ENCODE measurements at places on chromosomes 6 and 20.

- DNase-seq, result peak; percentile 40
Observed at GRCh38 chr6:54646069-54646950, 200.3 kb upstream of the FAM83B start.

DNA sequence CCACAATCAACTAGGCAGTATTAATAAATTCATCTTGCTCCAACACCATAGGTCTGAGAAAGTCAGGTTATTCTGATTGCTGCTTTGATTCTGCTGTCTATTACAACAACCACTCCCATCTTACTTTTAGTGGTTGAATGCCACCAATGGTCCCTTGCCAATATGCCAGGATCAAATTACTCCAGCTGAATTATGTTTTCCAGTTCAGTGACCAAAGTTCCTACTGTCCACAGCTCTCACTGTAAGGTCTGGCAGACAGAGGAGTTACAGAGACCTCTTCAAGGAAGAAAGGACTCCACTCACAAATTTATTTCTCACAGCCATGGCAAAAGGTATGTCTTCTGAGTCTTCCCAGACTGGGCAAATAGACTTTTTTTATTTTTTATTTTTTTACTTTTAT is 557.0 kb downstream of the HAO1 start:
- no peak for DNase-seq

DNA sequence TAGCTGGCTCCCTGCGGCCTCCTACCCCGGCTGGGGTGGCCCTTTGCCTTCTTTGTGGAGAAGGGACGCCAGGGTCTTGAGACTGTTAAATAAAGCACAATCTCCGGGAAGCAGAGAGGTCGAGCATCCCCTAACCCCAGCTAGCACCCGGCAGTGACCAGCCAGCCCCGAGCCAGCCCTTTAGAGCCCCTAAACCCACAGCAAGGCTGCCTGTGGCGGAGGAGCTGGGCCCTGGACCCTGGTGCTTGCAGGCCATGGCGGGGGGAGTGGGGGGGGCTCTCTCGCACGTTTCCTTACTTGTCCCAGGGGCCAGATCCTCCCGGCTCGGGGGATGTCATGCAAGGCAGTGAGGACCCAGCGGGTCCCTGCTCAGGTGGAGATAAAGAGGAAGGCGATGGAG is 49.2 kb upstream of the GATA5 start:
- no peak for DNase-seq

DNA sequence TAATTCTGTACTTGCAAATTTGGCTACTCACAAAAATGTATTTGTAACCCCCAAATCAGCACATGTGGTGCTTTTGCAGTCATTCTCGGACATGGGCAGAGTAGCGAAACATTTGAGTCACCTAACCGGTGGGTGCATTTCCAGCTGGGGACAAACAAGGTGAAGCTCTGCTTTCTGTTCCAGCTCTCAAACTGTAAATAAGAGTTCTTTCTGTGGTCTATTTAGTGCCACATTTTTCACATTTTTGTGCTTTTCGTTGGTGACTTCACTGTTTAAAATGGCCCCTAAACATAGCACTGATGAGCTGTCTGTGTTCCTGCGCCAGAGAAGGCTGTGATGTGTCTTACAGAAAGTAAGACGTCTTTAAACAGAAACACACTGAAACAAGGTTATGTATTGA is 244.5 kb downstream of the CDC5L start:
- DNase-seq, result peak; percentile 14

- DNase-seq, result no peak
Observed at GRCh38 chr20:62362590-62362940, 4.5 kb downstream of the LAMA5 start.

DNA sequence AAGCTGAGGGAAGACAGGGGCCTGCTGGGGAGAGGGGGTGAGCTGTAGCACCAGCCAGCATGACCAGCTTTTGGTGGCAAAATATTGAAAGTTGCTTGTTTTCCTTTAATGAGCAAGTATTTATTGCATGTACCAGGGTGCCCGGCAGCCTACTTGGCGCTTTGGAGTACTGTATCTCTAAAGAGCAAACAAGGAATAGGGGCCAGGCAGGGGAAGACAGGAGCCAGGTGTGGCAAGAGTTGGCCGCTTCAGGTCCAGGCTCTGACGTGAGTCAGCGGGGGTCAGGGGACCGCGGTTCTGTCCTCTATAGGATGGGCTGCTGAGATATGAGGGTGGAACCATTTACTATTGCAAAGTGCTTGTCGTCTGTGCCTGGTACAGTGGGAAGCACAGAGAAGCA is 63.1 kb downstream of the PSMG4 start:
- DNase-seq, result no peak

DNA sequence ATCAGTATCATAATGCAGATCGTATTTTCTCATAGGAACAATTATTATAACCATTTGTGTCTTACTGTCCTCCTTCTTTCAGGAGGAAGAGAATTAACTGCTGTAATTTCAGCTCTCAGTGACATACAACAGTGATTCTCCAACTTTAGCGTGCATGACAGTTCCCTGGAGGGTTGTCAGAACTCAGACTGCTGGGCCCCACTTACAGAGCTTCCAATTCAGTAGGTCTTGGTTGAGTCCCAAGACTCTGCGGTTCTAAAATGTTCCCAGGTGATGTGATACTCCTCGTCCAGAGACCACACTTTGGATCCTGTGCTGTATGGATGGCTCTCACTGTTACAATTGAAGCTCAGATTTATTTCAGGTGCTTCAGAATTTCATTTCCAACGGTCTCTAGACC is 72.8 kb downstream of the CAP2 start:
- DNase-seq, result no peak

- DNase-seq, result no peak
Observed at GRCh38 chr6:152298848-152299735, 338.1 kb downstream of the SYNE1 start.

- peak; percentile 83 for DNase-seq
Observed at GRCh38 chr6:26286168-26286877, 78.7 kb upstream of the BTN3A2 start.

DNA sequence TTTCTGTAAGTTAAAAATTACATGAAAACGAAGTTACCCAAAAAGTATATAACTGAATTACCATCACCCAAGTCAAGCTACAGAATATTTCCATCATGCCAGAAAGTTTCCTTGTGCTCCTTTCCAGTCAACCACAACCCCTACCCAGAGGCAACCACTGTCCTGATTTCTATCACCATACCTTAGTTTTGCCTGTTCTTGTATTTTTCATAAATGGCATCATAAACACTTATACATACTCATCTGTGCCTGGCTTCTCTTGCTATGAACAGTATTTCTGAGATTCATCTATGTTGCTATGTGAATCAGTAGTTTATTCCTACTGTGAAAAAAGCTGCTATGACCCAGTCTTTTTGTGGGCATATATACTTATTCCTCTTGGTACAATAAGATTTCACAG is 7.4 kb downstream of the FKBP5 start:
- DNase-seq, result no peak

DNA sequence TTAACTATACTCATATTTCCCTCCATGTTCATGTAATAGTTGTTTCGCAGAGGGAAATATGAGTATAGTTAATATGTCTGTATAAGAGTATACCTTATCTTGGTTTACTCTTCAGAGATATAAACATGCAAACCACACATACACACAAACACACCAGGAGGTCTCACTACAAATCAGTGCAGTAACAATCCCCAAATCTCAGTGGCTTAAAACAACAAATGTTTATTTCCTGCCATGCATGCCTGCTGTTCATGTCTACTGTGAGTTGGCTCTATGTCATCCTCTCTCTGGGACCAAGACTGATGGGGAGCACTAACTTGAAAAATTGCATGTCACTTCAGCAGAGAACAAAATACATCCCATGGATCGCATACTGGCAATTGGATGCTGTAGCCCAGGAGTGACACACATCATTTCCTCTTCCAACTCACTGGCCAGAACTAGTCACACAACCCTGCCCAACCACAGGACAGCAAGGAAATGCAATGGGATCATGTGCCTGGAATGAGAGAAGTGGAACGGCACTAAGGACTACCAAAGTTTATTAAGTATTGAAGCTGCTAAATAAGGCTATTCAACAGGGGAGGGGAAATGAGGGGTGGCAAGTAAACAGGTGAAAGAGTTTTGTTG is 89.0 kb upstream of the DTNBP1 start:
- peak; percentile 11 for DNase-seq

GRCh38 chr6:128508588-128509296 is 11.7 kb downstream of the PTPRK start:
- DNase-seq, result peak; percentile 95

DNA sequence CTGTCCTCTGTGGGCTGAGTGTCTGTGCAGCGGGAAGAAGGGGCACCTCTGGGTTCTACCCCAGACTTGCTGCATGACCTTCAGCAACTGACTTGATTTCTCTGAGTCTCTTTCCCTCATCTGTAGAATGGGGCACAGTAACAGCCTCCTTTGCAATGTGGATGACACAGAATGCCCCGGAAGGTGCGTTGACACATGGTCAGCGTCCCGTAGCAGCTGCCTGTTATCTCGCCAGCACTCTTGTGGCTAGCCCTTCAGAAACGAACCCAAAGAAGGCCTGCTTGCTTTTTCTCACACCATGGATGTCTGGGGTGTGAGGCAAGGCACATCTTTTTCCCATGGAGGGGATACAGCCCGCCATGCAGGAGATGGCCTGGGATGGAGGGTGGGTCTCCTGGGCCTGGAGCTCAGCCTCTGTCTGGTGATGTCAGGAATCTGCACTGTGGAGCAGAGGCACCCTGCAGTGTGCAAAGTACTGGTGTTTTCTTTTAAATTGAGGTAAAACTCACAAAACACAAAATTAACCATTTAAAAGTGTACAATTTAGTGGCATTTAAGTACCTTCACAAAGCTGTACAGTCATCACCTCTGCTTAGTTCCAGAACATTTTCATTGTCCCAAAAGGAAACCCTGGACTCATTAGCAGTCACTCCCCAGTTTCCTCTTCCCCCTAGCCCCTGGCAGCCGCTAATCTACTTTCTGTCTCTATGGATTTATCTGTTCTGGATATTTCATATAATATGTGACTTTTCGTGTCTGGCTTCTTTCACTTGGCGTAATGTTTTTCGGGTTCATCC is 59.8 kb upstream of the FAM83D start:
- DNase-seq, result no peak

- no peak for DNase-seq
Observed at GRCh38 chr6:70315079-70315751, 12.3 kb upstream of the COL9A1 start.

- peak; percentile 97 for DNase-seq
Observed at GRCh38 chr6:73803562-73804241, 107.7 kb downstream of the CD109 start.

DNA sequence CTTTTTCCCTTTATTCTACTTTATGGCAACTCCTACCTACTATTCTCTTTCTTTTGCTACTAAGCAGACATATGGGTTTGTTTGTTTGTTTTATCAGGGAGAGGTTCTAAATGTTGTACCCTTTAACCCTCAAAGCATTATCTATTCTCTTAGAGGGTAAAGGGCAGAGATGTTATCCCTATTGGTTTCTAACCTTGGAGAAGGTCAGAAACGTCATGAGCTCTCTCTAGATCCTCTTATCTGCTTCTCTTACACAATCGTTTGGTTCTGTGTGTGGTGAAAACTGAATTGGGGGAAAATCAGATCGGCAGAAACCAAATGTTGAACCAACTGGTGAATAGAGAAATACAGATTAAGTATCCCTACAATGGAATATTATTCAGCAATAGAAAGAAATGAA is 6.4 kb upstream of the MPC1 start:
- DNase-seq, result no peak

- DNase-seq, result peak; percentile 58
Observed at GRCh38 chr6:14037402-14038277, 79.9 kb upstream of the CD83 start.

- DNase-seq, result no peak
Observed at GRCh38 chr20:10807013-10807412, 133.2 kb upstream of the JAG1 start.

DNA sequence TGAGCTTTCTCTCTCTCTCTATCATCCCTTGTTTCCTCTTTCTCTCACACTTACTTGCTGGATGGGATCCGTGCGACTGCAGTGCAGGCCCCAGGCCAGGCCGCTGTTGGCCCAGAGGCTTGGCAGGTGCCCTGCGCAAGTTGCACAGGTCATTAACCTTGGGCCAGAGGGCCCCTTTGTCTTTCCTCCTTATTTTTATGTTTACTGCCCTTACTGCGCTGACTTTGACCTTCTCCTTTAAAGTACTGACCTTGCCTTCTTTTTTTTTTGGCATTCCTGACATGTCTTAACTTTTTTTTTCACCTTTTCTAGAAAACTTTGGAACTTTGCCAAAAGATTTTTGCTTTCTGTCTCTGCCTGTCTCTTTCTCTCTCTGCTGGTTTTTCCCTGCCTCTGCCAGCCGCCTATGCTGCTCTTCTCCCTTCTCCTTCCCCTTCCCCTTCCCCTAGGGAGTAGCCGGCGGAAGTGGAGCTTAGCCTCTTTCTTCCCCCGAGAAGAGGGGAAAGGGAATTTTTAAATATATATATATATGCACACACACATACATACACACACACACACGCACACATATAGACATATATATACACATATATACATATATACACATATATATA is 59.6 kb upstream of the CDH4 start:
- peak; percentile 3 for DNase-seq

DNA sequence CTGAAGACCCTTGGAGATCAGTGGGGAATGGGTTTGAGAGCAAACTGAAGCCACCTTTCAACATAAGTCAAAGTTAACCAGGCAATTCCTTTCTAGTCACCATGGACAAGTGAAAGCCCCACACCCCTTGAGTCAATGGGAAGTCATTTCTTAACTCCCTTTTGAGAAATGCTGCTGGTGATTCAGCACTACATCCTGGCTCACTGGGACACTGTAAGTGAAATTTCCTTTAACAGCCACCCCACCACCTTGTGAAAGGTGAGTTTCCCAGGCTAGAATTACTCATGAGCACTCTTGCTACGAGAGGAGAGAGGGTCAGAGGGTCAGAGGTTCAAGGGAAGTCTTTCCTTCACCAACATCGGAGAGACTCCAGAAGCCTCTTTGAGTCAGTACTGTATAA is 93.3 kb upstream of the MARCKS start:
- DNase-seq, result peak; percentile 72

- no peak for DNase-seq
Observed at GRCh38 chr20:3759884-3760283, 7.7 kb downstream of the ADISSP start.

DNA sequence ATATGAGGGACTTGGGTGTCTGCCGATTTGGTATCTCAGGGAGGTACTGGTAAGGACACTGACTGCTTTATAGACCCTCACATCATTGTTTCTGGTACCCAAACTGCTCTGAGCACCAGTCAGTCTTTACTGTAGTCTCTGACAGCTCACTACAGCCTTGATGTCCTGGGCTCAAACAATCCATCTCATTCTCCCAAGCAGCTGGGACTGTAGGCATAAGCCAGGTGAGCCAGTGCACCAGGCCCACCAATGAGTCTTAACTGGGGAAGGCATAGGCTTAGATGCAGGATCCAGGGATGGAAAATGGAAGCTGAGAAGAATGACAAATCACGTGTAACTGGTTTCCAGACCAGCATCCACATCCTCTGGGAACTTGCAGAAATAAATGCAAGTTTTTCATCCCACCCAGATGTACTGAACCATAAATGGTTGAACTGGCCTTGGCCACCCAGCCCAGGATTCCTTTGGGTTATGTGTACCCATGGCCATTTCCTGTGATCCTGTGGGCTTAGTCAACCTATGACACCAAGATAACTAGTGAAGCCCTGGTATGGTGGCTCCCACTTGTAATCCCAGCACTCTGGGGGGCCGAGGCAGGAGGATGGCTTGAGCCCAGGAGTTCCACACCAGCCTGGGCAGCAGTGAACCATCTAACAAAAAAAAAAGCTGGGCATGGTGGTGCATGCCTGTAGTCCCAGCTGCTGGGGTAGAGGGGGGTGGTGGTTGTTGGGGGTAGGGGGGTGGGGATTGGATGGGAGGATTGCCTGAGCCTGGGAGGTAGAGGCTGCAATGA is 5.8 kb downstream of the TUBB start:
- peak; percentile 37 for DNase-seq
